ENCODE measurements at places on chromosomes 12 and 14.

- DNase-seq = no peak
Observed at GRCh38 chr12:51901881-51902280, 5.4 kb upstream of the ACVRL1 start.

- DNase-seq = peak; percentile 59
Observed at GRCh38 chr14:45135156-45135555, 574 bp upstream of the FANCM start.

- no peak for DNase-seq
Observed at GRCh38 chr14:69543341-69544115, 31.1 kb downstream of the CCDC177 start.

DNA sequence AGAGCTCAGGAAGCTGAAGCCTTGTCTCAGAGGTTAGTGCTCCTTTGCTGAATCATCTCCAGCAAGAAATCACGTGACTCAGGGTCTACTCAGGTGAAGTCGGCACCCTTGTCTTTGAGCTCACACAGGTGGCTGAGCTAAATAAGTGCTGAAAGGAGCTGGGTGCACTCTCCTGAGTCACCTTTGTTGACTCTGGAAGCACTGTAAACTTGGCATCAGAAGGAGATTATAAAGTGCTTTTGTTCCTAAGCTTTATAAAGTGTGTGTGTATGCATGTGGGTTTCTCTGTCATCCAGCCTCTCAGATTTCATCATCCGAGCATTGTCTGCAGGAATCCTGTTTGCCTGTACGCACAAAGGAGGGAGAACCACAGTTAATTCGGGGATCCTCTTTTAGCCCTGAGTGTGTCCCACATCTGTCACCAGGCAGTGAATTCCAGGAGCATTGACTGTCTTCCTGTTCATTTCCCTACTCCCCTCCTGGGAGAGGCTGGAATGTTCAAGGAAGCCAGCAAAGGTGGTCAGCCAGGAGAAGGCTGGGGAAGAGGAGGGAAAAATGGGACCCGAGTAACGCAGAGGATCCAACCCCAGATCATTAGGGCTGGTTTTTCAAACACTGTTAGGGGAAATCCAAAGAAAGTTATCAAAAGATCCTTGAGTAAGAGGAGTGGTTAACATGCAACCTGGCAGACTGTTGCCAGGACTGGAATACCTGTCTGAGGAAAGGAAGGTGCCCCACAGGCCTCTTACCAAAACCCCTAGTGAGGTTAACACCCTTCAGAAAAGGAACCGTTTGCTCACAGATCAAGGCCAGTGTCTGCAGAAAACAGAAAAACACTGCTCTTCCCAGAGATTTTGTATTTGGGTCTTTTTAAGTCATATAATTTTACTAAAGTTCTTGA, 157.5 kb upstream of the HIF1A start:
- DNase-seq = no peak

DNA sequence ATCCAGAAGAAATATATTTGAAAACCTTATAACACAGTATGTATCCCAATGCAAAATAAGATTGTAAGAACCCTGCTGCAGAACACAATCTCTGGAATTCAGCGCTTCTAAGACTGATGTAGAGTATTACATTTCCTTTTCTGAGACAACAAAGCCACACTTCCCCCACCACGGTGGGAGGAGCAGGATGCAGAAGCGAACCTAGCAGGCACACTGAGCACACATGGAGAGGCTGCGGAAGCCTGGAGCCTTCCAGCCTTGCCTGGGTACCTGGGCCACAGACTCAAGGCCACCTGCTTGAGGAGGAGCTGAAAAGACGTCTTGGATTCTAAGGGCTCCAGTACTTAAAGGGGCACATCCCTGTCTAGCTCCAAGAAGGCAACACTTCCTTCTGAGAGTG, 46.4 kb downstream of the TCHP start:
- DNase-seq = no peak
